ENCODE measurements at places on chromosomes 4 and X.

GRCh38 chrX:119617517-119618164 is 11.4 kb upstream of the NKRF start:
- DNase-seq = no peak

- no peak for DNase-seq
Measured at GRCh38 chr4:22167201-22167600, 218.6 kb upstream of the KCNIP4 start.

- no peak for DNase-seq
Measured at GRCh38 chr4:3677748-3678070, 88.5 kb upstream of the ADRA2C start.

GRCh38 chr4:147854154-147854553 is 122.3 kb downstream of the ARHGAP10 start:
- DNase-seq = no peak

- no peak for DNase-seq
Measured at GRCh38 chr4:3807822-3808496, 41.8 kb downstream of the ADRA2C start.

GRCh38 chr4:15500701-15501100 is 31.0 kb downstream of the CC2D2A start:
- DNase-seq = no peak

- DNase-seq = peak; percentile 89
Measured at GRCh38 chrX:136028383-136028984, 43.2 kb downstream of the SLC9A6 start.

GRCh38 chr4:169063441-169063840 is 53.4 kb upstream of the CBR4 start:
- no peak for DNase-seq

DNA sequence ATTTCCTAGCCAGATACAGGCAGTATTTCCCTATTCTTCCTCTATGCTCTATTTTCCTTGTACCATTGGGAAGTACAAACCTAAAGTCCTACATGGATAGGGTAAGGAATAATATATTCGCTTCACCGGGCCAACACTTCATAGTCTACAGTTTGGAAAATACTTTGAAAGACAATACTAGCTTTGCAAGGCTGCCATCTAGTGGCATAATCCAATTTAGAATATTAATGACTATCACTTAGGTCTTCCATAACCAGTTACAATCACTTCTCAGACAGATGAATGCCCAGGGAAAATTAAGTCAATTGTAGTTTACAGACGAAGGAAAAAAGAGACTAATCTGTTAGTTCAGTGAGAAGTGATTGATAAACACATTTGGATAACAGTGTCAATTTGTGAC is 141.0 kb upstream of the FAM47C start:
- DNase-seq = peak; percentile 37

GRCh38 chr4:152103181-152103901 is 342.5 kb upstream of the GATB start:
- no peak for DNase-seq

GRCh38 chr4:74934016-74934831 is 1.3 kb downstream of the PARM1 start:
- peak; percentile 9 for DNase-seq

GRCh38 chrX:18890049-18890381 is 93.9 kb downstream of the PHKA2 start:
- peak; percentile 19 for DNase-seq

- no peak for DNase-seq
Measured at GRCh38 chrX:22121161-22121560, 89.0 kb downstream of the PHEX start.

DNA sequence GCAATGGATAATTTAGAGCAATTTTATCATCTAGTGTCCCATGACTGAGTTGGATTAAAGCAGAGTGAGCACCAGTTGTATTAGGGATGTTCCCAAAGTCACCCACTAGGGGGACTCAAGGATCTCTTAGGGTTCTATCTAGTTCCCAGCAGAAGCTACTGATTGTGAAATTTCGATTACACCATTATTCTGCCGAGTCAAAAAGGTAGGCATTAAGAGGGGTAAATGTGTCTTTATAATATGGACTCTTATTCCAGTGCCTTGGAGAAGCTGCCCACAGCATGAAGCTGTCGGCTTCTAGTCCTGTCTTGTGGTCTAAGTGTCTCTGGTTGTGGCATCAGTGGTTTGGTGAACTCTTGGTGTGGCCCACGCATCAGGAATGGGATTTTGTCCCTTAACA is 53.3 kb downstream of the RGS12 start:
- DNase-seq = peak; percentile 76

DNA sequence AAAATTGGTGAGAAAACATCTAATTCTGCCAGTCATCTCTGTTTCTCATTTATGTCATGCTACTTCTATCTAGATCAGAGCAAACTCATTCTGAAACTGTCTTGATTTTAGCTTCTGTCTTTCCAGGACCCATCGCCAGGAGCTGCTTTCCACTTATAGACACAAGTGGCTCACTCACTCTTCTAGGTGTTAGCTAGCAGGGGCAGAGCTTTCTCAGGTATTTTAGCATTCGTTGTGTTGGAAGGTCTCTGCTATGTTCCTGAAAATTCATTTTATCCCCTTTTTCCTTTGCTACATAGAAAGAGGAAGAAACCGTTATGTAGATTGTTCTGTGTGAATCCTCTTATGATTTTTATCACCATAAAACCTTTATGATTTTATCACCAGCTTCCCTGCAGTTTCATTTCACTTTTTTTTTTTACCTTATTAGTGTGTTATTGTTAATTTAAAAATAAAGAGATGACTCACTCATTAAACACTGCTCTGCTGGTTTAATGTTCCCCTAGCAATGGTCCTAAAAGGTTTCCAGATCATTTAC is 246.6 kb upstream of the AADAT start:
- no peak for DNase-seq

- DNase-seq = no peak
Measured at GRCh38 chr4:151600432-151600831, 160.4 kb downstream of the GATB start.

DNA sequence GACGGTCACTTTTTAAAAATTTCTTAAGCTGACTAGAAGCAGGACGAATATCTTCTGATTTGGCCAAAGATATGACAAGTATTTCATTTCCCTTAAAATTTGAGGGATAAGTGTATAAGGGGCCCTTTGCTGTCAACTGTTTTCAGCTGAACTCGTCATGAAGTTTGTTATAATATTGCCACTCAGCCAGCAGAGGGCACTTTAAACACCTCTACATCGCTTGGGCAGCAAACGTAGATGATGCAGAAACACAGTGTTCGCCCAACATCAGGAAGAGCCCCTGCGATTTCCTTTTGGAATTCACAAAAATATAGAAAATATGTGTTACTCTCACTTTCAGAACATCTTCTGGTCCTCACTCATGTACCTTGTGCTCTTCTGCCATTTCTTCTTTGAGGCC is 435.7 kb upstream of the FMR1 start:
- DNase-seq = peak; percentile 14

GRCh38 chrX:30812326-30812725 is 76.7 kb downstream of the TAB3 start:
- no peak for DNase-seq

GRCh38 chrX:3442691-3443090 is 96.2 kb upstream of the MXRA5 start:
- peak; percentile 31 for DNase-seq

GRCh38 chr4:2768124-2768523 is 12.0 kb upstream of the TNIP2 start:
- DNase-seq = no peak

GRCh38 chr4:179521952-179522351 is 2079.7 kb upstream of the AGA start:
- no peak for DNase-seq

GRCh38 chr4:55722132-55722531 is 86.0 kb upstream of the NMU start:
- DNase-seq = peak; percentile 63

- DNase-seq = no peak
Measured at GRCh38 chr4:52822583-52822971, 39.5 kb upstream of the RASL11B start.

DNA sequence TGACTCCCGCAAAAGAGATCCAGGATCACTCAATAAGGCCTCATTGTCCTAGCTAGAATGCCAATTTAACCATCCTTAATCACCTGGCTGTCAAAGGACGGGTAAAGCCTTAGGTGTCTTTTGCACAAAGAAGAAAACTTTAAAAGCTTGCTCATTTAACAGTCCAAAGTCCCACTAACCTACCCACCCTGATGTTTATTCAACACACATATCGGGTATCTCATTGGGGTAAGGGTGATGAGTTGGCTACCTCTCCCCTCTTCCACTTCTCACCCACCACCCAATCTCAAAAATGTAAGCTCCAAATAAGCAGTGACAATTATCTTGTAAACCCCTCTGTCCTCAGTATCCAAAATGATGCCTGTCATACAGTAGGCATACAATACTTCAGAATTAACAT is 988 bp upstream of the SRD5A3 start:
- no peak for DNase-seq

DNA sequence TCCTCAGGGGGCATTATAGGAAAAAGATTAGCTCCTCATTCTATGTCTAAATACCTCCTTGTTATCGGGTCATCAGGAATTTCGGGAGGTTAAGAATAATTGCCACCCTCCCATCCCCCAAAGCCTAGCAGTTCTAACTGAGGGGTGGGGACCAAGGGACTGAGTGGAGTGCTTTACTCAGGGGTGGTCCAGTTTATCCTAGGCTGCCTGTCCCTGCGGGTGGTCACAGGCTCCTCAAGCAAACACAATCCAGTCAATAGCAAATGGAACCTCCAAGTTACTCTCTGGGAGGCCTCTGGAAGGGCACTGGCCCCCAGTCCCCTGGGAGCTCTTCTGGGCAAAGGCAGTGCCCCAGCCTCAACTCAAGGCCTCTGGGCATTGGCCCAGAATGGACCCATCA is 6.7 kb downstream of the ELF4 start:
- no peak for DNase-seq

GRCh38 chr4:13570916-13571315 is 26.6 kb upstream of the NKX3-2 start:
- no peak for DNase-seq

DNA sequence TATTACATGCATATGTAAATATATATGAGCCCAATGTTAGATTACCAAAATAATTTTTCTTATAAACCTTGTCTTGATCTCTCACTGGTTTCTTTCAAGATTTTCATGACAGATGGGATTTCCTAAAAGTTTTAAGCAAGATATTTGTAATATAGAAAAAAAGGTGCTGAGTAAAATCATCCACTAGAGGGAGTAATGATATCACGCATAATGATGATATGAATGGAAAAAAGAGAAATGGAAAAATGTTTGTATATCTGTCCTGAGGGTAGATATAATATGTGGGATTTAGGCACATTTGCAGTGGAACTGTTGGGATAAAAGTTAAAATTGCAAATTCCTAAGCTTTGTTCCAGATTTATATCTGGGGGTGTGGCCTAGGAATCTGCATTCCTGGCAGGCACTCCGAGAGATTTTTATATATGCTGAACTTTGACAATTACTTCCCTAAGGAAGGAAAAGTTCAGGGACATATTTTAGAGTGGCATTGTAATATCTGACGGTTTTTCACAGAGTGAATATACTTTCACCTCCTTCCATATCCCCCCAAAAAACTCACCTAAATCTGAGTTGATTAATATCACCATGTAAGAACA is 60.5 kb downstream of the TMA16 start:
- peak; percentile 2 for DNase-seq

DNA sequence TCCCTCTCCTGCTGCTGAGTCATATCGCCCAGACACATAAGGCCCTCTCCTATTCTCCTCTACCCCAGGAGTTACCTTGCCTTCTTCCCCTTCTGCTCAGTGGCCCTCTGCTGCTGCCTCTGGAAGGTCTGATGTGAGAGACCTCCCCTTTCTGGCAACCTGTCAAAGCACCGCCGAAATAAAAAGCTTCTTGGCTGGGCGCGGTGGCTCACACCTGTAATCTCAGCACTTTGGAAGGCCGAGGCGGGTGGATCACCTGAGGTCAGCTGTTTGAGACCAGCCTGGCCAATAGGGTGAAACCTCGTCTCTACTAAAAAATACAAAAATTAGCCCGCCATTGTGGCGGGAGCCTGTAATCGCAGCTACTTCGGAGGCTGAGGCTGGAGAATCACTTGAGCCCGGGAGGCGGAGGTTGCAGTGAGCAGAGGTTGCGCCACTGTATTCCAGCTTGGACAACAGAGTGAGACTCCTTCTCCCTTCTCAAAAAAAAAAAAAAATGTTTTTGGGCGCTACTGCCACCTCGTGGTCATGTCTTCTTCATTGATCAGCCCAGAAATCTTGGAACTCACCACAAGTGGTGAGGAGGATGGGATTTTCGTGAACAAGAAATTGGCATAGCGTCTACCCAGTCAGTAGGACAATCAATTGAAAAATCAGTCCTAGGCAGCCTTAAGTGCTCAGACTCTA is 8.6 kb upstream of the ZXDA start:
- peak; percentile 33 for DNase-seq

GRCh38 chrX:33133320-33133719 is 78.0 kb downstream of the DMD start:
- no peak for DNase-seq

DNA sequence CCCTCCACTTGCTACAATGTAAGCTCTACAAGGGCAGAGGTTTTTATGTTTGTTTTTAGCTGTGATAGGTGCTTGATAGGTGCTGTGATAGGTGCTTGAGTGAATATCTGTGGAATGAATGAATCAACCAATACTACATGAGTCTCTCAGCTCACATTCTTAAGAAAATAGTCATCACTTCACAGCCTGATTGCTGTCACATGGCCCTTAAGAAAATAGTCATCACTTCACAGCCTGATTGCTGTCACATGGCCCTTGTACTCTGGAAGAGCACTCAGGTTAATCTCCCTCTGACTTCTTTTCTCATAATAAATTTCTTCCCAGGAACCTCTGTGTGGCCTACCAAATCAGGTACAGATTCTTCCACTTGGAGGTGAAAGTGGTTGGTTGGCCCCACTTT is 335.2 kb downstream of the TENM3 start:
- no peak for DNase-seq

- no peak for DNase-seq
Measured at GRCh38 chr4:1718095-1718850, 2.9 kb downstream of the TMEM129 start.

GRCh38 chr4:22672944-22673343 is 19.8 kb upstream of the GBA3 start:
- no peak for DNase-seq

GRCh38 chr4:170758988-170759387 is 669.2 kb upstream of the AADAT start:
- no peak for DNase-seq

- no peak for DNase-seq
Measured at GRCh38 chrX:11781734-11782370, 23.8 kb downstream of the MSL3 start.

DNA sequence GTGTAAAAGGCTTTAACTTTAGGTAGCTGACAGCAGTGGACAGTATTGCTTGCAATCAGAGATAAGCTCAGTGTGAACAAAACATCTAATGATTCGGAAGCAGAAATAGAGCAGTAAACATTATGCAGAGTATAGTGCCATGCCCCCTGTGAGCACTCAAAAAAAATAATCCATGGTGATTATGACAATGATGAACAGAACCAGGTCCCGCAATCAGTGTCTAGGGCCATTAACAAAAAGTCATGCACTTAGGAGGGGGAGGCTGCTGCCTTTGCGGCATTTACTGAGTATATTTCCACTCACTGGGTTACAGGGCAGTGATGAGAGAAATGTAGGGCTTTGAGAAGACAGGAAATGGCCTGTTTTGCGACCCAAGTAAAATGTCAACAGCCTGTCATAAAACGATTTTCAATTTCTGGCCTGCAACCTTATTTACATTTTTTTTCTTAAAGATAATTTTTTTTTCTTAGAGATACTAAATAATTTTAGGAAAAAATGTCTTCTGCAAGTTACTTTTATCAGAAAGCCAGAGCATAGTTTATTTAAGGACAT is 27.3 kb upstream of the NEIL3 start:
- no peak for DNase-seq

Data from NCI-H1694 (cell line).